ENCODE measurements at places on chromosomes 11 and 22. TPM values are rescaled to one million over a fixed set of nuclear protein-coding genes. Genes with fewer than 3 reads are reported as not detected.

- H3K36me3 ChIP-seq: peaks cover 26% of the 10 kb centered on the region
- no peak overlapping the region for H3K27ac ChIP-seq
- DNase-seq: no peak
- no peaks in the 10 kb centered on the region for H3K27me3 ChIP-seq
- H3K4me3 ChIP-seq: peak overlapping the region; percentile 58
- peaks cover 29% of the 10 kb centered on the region for H3K4me1 ChIP-seq
Observed at GRCh38 chr22:49788504-49788903, 39.2 kb downstream of the BRD1 start.

- H3K36me3 ChIP-seq: peaks cover 19% of the 10 kb centered on the region
- no peak overlapping the region for H3K27ac ChIP-seq
- no peaks in the 10 kb centered on the region for H3K27me3 ChIP-seq
- H3K4me1 ChIP-seq: no peaks in the 10 kb centered on the region
- DNase-seq: no peak
Observed at GRCh38 chr11:68890490-68891231, 13.0 kb downstream of the MRPL21 start.

- no peak overlapping the region for H3K27ac ChIP-seq
- H3K4me3 ChIP-seq: no peak overlapping the region
- H3K4me1 ChIP-seq: no peaks in the 10 kb centered on the region
- no peak for DNase-seq
Observed at GRCh38 chr11:77602381-77603088, 12.8 kb downstream of the AQP11 start.

GRCh38 chr11:95456714-95457491 lies 225.9 kb upstream of the SESN3 start:
- no peak overlapping the region for H3K4me3 ChIP-seq
- no peak for DNase-seq
- H3K4me1 ChIP-seq: no peaks in the 10 kb centered on the region
- H3K27ac ChIP-seq: no peak overlapping the region

DNA sequence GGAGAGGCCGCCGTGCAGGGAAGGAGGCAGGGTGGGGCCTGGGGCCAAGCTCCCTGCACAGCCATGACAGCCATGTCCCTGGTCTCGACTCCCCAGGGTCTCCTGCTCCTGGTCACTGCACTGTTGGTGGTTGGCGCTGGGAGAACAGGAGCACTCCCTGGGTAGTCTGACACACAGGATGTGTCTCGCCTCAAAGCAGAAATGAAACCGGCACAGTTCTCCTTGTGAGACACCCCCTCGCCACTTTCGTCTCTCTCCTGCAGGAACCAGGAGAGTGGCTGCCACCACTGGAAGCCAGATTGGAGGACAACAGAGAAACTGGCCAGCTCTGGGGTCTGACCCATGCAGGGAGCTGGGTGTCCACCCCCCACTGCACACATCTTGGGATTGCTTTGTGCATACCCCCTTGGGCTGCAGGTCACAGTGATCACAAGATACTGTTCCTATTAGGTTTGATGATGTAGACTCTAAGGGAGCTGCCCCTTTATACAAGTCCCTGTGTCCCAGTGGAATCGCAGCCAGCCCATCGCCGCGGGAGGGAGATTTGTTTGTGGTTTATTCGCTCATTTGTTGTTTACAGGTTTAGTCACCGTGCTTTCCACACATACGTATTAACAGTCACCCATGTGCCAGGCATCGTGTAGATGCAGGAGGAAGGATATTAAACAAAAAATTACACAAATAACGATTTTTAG lies 27.0 kb upstream of the YWHAH start:
- DNase-seq: no peak
- no peaks in the 10 kb centered on the region for H3K36me3 ChIP-seq
- H3K27ac ChIP-seq: no peak overlapping the region
- no peak overlapping the region for H3K4me3 ChIP-seq
- H3K27me3 ChIP-seq: no peaks in the 10 kb centered on the region

- no peak for DNase-seq
- H3K4me1 ChIP-seq: peaks cover 7% of the 10 kb centered on the region
- H3K27me3 ChIP-seq: no peaks in the 10 kb centered on the region
- H3K4me3 ChIP-seq: no peak overlapping the region
- no peak overlapping the region for H3K27ac ChIP-seq
Observed at GRCh38 chr11:121439337-121439736, 12.8 kb upstream of the SORL1 start.

GRCh38 chr22:20562607-20563465 lies 55.4 kb downstream of the MED15 start:
- no peaks in the 10 kb centered on the region for H3K27me3 ChIP-seq
- peaks cover 67% of the 10 kb centered on the region for H3K4me1 ChIP-seq
- H3K4me3 ChIP-seq: no peak overlapping the region
- no peak overlapping the region for H3K27ac ChIP-seq

DNA sequence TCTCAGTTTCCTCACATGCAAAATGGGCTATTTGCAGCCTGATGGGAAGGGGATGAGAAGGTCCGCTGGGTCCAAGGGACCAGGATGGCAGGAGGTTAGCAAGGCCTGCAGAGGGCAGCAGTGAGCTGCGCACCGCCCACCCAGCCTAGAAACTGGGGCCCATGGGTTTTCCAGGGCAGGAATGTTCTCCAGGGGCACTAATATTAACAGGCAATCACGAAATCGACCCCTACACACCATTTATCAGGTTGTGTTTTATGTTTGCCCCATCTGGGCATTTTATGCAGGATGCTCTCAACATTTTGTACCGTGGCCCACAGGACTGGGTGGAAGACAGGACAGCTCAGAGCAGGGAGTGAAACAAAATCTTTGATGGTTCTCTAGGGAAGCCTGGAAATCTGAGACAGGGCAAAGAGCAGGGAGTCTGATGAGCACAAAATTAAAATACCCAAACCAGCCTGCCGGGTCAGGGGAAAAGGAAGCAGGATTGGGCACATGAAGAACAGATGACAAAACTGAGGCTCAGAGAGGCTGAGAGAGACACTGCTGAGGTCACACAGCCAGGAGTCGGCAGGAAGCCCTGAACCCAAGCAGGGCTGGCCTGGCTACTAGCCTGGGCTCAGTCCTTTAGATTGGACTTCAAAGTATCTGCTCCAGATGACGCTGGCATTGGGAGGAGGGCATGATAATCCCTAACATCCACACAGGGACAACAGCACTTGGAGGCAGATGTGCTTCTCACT lies 1.6 kb upstream of the BCR start:
- peaks cover 56% of the 10 kb centered on the region for H3K4me1 ChIP-seq
- peak overlapping the region; percentile 82 for H3K27ac ChIP-seq
- no peaks in the 10 kb centered on the region for H3K27me3 ChIP-seq
- H3K4me3 ChIP-seq: no peak overlapping the region

DNA sequence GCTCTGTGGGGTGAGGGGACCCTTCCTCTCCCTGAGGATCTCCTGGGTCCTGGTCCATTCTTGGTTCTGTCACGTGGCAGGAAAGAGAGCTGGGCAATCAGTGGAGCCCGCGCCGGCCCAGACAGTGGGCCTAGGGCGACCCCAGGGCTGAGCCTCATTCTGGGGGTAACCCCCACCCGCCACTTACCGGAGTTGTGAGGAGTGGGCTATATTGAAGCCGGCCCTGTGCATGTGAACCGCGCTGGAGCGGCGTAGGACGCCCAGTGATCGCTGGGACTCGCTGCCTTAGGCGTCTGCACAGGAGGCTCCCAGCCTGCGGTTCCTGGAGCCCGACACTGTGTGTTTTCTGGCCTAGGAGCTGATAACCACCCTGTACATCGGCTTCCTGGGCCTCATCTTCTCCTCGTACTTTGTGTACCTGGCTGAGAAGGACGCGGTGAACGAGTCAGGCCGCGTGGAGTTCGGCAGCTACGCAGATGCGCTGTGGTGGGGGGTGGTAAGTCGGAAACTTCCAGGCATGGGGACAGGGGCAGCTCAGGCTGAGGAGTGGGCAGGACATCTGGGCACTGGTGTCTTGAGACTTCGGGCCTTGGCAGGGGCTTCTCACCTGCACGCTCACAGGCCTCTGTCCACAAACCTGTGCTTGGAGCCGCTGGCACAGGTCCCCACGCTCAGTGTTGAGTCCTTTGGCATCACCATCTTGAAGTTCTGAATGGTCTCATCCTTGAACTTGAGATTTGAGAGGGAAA lies 127.1 kb downstream of the KCNQ1OT1 start:
- no peak overlapping the region for H3K27ac ChIP-seq
- no peaks in the 10 kb centered on the region for H3K4me1 ChIP-seq
- H3K27me3 ChIP-seq: no peaks in the 10 kb centered on the region
- H3K36me3 ChIP-seq: no peaks in the 10 kb centered on the region
- no peak overlapping the region for H3K4me3 ChIP-seq

GRCh38 chr11:111107501-111107900 lies 138.0 kb upstream of the POU2AF2 start:
- no peak overlapping the region for H3K4me3 ChIP-seq
- H3K27me3 ChIP-seq: no peaks in the 10 kb centered on the region
- no peaks in the 10 kb centered on the region for H3K4me1 ChIP-seq
- no peak for DNase-seq

- DNase-seq: no peak
- H3K4me1 ChIP-seq: no peaks in the 10 kb centered on the region
- no peak overlapping the region for H3K27ac ChIP-seq
- H3K4me3 ChIP-seq: no peak overlapping the region
- no peaks in the 10 kb centered on the region for H3K27me3 ChIP-seq
Observed at GRCh38 chr22:28344918-28345703, 334.5 kb downstream of the TTC28 start.

DNA sequence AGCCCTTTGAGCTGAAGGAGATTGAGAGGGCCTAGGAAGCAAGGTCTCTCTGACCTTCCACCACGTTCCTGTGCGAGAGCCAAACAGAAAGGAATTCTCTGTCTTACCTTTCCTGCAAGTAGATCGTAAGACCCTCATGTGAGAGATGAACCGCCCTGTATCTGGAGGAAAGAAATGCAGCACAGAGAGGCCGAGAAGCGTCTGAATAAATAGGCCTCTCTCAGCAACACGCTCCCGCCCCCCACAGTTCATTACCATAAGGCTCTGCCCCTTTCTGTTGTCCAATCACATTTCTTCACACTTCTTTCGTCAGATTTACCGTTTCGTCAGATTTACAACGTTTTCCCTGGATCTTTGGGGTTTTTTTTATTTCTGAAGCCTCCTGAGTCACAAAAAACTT lies 90.3 kb downstream of the BLID start:
- no peak for DNase-seq
- H3K4me1 ChIP-seq: no peaks in the 10 kb centered on the region
- H3K27ac ChIP-seq: no peak overlapping the region

GRCh38 chr11:34149786-34150185 lies 44.4 kb downstream of the NAT10 start:
- H3K27ac ChIP-seq: no peak overlapping the region
- DNase-seq: no peak
- H3K4me3 ChIP-seq: no peak overlapping the region
- H3K4me1 ChIP-seq: no peaks in the 10 kb centered on the region

GRCh38 chr11:120352405-120352804 lies 16.2 kb downstream of the ARHGEF12 start:
- no peak overlapping the region for H3K4me3 ChIP-seq
- no peak overlapping the region for H3K27ac ChIP-seq
- no peak for DNase-seq
- H3K4me1 ChIP-seq: no peaks in the 10 kb centered on the region
- H3K27me3 ChIP-seq: peaks cover 7% of the 10 kb centered on the region
- no peaks in the 10 kb centered on the region for H3K36me3 ChIP-seq

DNA sequence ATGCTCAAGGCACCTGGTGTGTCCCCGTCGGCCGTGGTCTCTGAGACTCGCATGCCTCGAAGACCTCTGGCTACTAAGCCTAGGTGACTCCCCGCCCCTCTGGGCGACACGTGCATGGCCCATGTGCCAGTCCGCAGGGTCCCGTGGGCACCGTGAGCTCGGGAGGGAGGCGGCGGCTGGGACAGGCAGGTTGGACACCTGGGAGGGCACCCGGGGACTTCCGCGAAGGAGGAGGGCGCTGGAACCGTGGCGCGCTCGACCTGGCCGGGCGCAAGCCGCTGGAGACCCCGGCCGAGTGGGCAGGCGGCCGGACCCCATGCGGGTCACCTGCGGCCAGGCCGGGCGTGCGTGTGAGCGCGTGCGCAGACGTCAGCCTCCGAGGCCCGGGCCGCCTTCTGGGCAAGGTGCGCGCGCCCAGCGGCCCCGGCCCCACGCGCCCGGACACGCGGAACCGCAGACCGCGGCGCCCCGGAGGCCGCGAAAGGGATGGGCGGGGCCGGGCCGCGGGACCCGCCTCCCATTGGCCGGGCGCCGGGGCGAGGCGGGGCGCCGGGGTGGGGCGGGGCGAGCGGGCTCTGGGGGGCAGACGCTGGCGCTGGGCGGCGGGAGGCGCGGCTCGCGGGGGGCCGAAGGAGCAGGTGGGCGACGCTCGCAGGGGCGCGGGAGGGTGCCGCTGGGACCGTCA lies 579 bp upstream of the RASD2 start:
- no peaks in the 10 kb centered on the region for H3K36me3 ChIP-seq
- H3K4me3 ChIP-seq: peak overlapping the region; percentile 49
- H3K4me1 ChIP-seq: peaks cover 11% of the 10 kb centered on the region
- peaks cover 15% of the 10 kb centered on the region for H3K27me3 ChIP-seq
- no peak overlapping the region for H3K27ac ChIP-seq

- no peak for DNase-seq
- no peak overlapping the region for H3K27ac ChIP-seq
- no peaks in the 10 kb centered on the region for H3K27me3 ChIP-seq
- H3K4me3 ChIP-seq: no peak overlapping the region
Observed at GRCh38 chr11:14237444-14237961, 121.5 kb downstream of the RRAS2 start.

- H3K36me3 ChIP-seq: no peaks in the 10 kb centered on the region
- H3K4me3 ChIP-seq: peak overlapping the region; percentile 100
- peak overlapping the region; percentile 99 for H3K27ac ChIP-seq
- no peak for DNase-seq
- H3K27me3 ChIP-seq: no peaks in the 10 kb centered on the region
Observed at GRCh38 chr22:17627961-17628405, 566 bp downstream of the ATP6V1E1 start.

DNA sequence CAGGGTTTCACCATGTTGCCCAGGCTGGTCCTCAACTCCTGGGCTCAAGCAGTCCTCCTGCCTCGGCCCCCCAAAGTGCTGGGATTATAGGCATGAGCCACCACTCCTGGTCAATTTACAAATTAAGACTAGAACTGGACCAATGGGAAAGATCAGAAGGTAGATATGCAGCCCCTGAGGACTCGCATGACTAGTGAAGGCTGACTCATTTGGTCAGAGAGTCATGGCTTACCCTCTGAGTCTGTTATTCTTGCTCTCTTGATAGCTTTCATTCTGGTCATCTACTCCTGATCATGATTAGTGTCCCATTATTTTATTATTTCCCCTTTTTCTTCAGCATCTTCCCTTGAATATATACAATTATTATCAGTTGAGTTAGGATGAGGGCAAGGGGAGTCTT lies 2.7 kb upstream of the LDHAL6A start:
- H3K4me3 ChIP-seq: no peak overlapping the region
- no peak for DNase-seq
- no peaks in the 10 kb centered on the region for H3K27me3 ChIP-seq
- no peak overlapping the region for H3K27ac ChIP-seq
- no peaks in the 10 kb centered on the region for H3K4me1 ChIP-seq

KDM4D gene
- total RNA-seq: 1.8 TPM

ARHGEF17 gene
- total RNA-seq: not detected

RAG1 gene
- 0.44 TPM for total RNA-seq

GVQW3 gene
- total RNA-seq: 2.5 TPM

OR8D2 gene
- not detected for total RNA-seq

DTX4 gene
- total RNA-seq: 0.38 TPM
